ENCODE measurements at places on chromosomes 11 and 22.

GRCh38 chr11:2317354-2318050 is 15.7 kb downstream of the TSPAN32 start:
- DNase-seq = no peak

GRCh38 chr11:19284881-19285280 is 44.1 kb upstream of the E2F8 start:
- no peak for DNase-seq

GRCh38 chr22:21070690-21071615 is 25.2 kb downstream of the LRRC74B start:
- no peak for DNase-seq

DNA sequence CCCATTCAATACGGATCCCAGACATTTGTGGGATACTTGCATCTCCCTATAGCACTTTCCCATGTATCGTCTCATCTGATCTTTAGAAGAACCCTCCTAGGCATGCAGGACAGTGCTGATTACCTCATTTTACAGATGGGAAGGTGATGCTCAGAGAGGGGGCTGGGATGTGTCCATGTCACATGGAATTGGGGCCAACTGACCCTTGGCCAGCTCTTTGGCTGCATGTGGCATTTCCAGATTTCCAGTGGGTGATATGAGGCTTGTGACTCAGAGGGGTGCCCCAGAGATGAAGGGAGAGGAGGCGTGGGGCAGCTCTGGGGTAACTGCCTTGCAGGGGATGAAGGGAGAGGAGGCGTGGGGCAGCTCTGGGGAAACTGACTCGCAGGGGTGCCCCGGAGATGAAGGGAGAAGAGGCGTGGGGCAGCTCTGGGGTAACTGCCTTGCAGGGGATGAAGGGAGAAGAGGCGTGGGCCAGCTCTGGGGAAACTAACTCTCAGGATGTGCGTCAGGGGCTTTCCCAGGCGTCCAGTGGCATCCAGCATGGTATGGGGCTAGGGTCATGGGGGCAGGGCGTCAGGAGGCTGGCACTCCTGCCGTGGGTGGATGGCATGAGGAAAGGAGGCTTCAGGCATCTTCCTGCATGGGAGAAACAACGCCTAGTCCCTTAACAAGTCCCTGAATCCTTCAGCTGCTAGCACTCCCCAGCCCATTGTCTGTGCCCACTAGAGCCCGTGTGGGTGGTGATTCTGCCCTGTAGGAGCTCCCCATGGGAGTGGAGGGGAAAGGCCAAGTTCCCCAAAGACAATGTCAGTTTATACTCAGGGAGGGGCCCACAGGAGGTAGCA is 11.9 kb upstream of the CERK start:
- DNase-seq = no peak

DNA sequence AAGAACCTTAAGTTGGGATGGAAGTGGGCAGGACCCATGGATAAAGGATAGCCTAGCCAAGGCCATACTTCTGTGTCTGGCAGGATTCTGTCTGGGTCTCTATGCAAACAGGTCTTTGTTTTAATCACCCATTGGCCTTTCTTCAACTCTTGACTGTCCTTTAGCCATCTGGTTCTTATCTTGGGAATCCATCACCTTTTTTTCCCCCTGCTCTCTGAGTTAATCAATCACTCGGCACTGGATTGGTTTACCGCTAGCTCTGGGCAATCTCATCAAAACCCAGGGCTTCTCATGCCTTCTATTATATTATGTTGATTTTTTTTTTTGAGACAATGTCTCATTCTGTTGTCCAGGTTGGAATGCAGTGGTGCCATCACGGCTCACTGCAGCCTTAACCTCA is 1.8 kb upstream of the RNF169 start:
- no peak for DNase-seq

DNA sequence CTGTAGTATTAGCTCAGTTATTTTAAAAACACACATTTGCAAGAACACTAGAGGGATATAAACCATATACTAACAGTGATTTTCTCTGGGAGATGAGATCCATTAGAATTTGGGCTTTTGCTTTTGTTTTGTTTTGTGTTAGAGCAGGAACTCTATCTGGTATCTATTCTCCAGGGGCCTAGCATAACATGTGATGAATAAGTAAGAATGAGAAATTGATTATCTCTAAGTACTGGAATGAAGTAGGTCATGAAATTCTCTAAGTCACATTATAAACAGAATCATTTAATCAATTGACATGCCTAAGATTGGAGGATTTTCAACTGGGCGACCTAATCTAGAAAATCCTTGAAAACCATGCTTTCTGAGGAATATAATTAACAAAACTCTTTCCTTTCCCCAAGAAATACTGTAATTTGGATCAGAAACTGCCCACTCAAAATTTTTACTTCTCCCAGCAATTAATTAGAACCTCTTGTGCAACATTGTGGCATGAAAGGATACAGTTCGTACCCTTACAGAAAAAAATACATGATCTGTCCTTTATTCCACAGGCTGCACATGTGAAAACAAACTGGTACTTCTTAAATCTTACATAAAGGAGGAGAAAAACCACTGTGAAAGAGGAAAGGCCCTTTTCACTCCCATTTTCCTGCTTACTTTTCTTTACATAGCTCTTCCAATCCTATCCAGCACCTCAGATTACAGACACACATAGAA is 93.5 kb downstream of the MRTFA start:
- no peak for DNase-seq

- no peak for DNase-seq
Observed at GRCh38 chr11:44574610-44575287, 9.3 kb downstream of the CD82 start.

DNA sequence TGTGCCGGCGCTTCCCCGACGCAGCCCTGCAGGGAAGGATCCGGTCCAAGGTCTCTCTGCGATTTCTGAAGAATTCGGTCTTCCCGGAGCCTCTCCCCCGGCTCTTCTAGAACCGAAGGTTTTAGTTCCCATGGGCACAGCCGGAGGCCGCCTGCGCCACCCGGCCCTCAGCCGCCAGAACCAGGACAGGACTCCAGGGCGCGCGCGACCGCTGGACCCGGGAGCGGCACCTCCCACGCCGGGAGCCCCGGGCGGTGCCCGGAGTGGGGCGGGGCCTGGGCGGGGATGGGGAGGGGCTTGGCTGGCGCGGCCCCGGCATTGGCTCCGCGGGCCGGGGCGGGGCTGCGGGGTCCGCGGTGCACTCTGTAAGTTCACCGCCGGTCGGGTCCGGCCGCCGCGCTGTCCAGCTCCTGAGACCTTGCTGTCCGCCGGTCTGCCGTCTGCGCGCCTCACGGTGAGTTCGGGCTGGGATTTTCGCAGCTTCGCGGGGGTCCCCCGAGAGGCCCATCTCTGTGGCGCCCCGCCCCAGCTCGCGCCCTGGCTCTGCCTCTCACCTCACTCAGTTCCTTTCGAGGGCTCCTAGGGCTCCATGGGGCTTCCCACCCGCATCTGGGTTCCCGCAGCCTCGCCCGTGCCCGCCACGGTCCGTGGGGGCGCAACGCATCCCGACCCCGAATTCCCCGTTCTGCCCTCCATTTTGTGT is at the start of gene CDC42EP2:
TSS of gene CDC42EP2 (plus strand) at position 366 of the 703 bp plus-strand sequence. CDS start 6,033 bp downstream, outside the sequence.
- peak; percentile 41 for DNase-seq

GRCh38 chr11:94558932-94559331 is 8.2 kb upstream of the PIWIL4 start:
- no peak for DNase-seq

GRCh38 chr11:113577356-113578032 is 102.3 kb upstream of the DRD2 start:
- no peak for DNase-seq

GRCh38 chr11:64742087-64742888 is 1.7 kb downstream of the RASGRP2 start:
- DNase-seq = no peak

GRCh38 chr11:119368121-119369034 is 13.1 kb downstream of the USP2 start:
- DNase-seq = no peak
